ENCODE measurements at places on chromosomes 1 and 21. TPM values are rescaled to one million over a fixed set of nuclear protein-coding genes. Genes with fewer than 3 reads are reported as not detected.

RBP7 gene
- total RNA-seq = 39.3 TPM

LHX8 gene
- not detected for total RNA-seq

MCOLN2 gene
- 0.19 TPM for total RNA-seq

SAMD13 gene
- 1.5 TPM for total RNA-seq

MMP23B gene
- 36.2 TPM for total RNA-seq

FHAD1 gene
- total RNA-seq = not detected

S100A4 gene
- 164 TPM for total RNA-seq

WNT3A gene
- total RNA-seq = not detected

DNASE2B gene
- total RNA-seq = not detected

ARHGEF2 gene
- total RNA-seq = 61.8 TPM

SPATA46 gene
- total RNA-seq = not detected

LEPR gene
- 3.5 TPM for total RNA-seq

CBR3 gene
- 2.5 TPM for total RNA-seq

USF1 gene
- 33.7 TPM for total RNA-seq

NPR1 gene
- 14.6 TPM for total RNA-seq

C4BPA gene
- total RNA-seq = not detected

ROR1 gene
- 8.4 TPM for total RNA-seq

DENND2C gene
- 2.6 TPM for total RNA-seq

SLC5A9 gene
- 0.16 TPM for total RNA-seq

TMEM269 gene
- total RNA-seq = not detected

PRR9 gene
- total RNA-seq = not detected

CFHR1 gene
- total RNA-seq = not detected

NTNG1 gene
- total RNA-seq = 0.38 TPM

HOOK1 gene
- 7.3 TPM for total RNA-seq

CFHR3 gene
- total RNA-seq = not detected

TAF13 gene
- 61.8 TPM for total RNA-seq

MAEL gene
- total RNA-seq = 0.87 TPM

SPRR4 gene
- total RNA-seq = not detected

NMNAT2 gene
- total RNA-seq = 2.1 TPM

VAV3 gene
- 1.7 TPM for total RNA-seq

ZNF648 gene
- total RNA-seq = not detected

PIGR gene
- not detected for total RNA-seq

ZNF695 gene
- not detected for total RNA-seq

GOLT1A gene
- not detected for total RNA-seq

CHRM3 gene
- total RNA-seq = 0.35 TPM

GJB3 gene
- not detected for total RNA-seq

SGIP1 gene
- 3.5 TPM for total RNA-seq

GFI1 gene
- total RNA-seq = 0.08 TPM

PRRX1 gene
- total RNA-seq = 46.3 TPM

NR1I3 gene
- not detected for total RNA-seq

PGLYRP4 gene
- not detected for total RNA-seq

CAMSAP2 gene
- total RNA-seq = 37.4 TPM

A3GALT2 gene
- total RNA-seq = not detected

MASP2 gene
- total RNA-seq = not detected

SH2D5 gene
- total RNA-seq = not detected

LYPD8 gene
- total RNA-seq = not detected

RNU1-3 gene
- total RNA-seq = 4,572 TPM

AK5 gene
- 0.51 TPM for total RNA-seq

CELA2A gene
- total RNA-seq = not detected

ERRFI1 gene
- total RNA-seq = 12.8 TPM

ARHGAP29 gene
- 27.5 TPM for total RNA-seq

NBPF4 gene
- total RNA-seq = not detected
